HS-27A (cell line): ENCODE measurements at places on chromosomes 7 and 10.

GRCh38 chr7:71782051-71782450 is 630.1 kb downstream of the CALN1 start:
- no peak for DNase-seq

DNA sequence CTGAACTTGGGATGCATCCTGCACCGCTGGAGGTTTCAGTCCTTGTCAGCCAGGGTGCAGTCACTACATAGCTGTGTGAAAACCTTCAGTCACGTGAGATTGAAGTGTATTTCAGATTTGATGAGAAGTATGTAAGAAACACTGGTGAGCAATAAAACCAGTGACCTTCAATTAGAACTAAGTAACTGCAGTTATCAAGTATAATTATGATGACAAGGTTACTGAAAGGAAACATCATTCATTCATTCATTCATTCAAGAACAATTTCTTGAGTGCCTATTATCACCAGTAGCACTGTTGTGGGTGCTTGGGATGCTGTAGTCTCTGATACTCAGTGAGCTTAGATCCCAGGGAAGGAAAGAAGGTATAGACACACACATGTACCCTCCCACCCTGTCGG is 33.6 kb downstream of the RHEB start:
- no peak for DNase-seq

GRCh38 chr7:108222236-108222892 is 92.2 kb upstream of the LAMB4 start:
- DNase-seq = no peak

DNA sequence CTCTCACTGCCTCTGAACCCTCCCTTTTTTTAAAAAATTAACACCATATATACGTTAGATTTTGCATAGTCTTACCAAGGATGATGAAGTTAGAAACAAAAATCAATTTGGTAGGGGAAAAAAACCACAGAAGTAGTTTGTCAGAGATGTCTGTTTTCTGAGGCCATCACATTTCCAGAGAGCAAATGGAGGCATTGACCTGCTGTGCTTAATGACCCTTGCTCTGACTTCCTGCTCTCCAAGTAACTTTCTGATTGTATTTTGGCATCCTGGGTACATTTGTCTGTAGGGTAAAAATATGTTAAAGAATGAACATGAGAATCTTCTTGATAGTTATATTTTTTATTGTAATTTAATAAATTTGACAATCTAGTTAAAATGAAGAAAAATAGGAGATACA is 140.2 kb downstream of the LCOR start:
- no peak for DNase-seq
